NCI-H526 treated with DMSO at 0.1 percent for 48 hours (cell line): ENCODE measurements at places on chromosomes 6 and 20.
A peak's percentile ranks its signal among the peaks of the same experiment; 100 is the strongest.

DNA sequence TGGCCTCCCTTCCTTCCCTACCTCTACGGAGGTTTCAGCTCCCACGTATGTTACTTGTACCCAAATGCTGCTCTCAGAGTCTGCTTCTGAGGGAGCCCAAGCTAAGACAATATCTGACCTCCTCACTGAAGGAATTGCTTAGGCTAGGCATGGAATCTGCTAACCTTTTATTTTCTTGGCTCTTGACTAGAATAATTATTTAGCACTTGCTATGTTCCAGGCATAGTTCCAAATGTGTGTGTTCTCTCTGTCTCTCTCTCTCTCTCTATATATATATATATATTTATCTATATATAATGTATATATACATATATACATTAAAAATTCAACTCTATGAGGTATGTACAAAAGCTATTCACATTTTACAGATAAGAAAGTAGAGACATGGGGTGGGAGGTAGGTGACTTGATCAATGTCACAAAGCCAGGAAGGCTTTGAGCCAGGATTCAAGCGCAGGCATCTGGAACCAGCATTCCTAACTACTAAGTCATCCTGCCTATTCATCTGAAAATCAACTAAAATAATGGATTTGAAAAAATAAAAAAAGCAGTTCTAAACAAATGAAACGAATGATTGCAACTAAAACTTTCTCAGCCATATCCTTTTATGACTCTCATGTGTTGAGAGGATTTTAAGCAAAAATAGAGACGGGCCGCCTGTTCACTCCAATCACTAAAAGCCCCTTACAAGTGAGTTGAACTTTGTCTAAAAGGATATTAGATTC, 189.7 kb upstream of the JAG1 start:
- no peak for DNase-seq

DNA sequence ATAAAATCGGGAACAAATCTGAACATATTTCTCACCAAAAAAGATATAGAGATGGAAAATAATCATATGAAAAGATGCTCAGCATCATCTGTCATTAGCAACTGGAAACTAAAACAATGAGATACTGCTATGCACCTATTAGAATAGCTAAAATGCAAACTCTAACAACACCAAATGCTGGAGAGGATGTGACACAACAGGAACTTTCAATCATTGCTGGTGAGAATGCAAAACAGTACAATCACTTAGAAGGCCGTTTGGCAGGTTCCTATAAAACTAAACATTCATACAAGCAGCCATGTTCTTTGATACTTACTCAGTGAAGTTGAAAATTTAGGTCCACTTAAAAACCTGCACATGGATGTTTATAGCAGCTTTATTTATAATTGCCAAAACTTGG, 67.0 kb downstream of the FAM50B start:
- DNase-seq, result no peak

GRCh38 chr6:157172231-157172701, 151.1 kb downstream of the TMEM242 start:
- DNase-seq, result no peak

GRCh38 chr6:16321826-16322225, 83.4 kb downstream of the GMPR start:
- DNase-seq, result no peak

DNA sequence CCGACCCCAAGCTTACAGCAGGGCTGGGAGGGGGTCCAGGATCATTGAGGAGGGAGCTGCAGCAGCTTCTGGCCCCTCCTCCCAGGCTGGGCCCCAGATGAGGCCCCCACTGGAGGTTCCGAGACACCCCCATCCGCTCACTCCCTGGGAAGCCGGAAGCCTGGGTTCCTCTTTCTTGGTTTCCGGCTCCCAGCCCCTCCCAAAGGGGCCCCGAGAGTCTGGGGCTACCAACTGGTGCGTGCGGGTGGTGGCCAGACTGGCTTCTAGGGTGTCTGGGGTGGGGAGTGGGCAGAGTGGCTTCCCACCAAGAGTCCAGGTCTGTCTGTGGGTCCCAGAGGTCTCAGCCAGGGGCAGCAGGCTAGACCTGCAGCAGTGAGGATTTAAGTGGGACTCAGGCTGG, 2.2 kb downstream of the RGS19 start:
- DNase-seq, result no peak

DNA sequence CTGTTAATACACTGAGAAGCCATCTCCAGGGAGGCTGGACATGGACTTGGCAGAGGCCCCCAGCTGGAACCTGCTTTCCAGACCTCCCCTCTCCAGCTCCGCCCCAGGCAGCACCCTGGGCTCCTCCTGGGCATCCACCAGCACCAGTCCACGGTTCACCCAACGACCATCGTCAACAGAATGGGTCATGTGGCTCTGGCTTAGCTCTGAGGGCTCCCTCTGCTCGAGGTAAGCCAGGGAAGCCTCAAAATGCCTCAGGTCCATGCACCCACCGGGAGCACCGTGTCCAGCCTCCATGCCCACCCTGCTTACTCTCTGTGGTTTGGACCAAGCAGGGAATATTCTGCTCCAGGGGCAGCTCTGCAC, 40.5 kb downstream of the WDR27 start:
- DNase-seq, result no peak

GRCh38 chr6:147589739-147590250, 81.3 kb downstream of the SAMD5 start:
- DNase-seq, result no peak

DNA sequence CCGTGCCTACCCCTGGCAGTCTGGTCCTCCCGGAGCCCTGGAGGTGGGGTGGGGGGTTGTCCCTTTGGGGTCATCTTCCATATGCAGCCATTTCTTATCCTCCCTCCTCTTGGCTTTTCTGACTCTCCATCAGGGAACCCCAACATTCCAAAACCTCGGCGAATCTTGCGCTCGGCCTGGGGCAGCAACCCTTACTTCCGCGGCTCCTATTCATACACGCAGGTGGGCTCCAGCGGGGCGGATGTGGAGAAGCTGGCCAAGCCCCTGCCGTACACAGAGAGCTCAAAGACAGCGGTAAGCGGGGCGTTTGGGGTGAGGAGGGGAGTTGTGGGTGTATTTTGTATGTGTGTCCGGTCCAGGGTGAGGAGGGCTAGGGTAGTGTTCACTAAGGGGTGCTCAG, 168.0 kb upstream of the RNF24 start:
- DNase-seq, result no peak

GRCh38 chr6:36682328-36683144, 4.0 kb downstream of the CDKN1A start:
- peak; percentile 85 for DNase-seq

- DNase-seq, result no peak
Measured at GRCh38 chr20:52682237-52682636, 289.9 kb upstream of the TSHZ2 start.

- DNase-seq, result no peak
Measured at GRCh38 chr6:149974825-149975224, 11.1 kb downstream of the ULBP1 start.

- DNase-seq, result no peak
Measured at GRCh38 chr6:1739680-1740079, 130.0 kb downstream of the FOXC1 start.

DNA sequence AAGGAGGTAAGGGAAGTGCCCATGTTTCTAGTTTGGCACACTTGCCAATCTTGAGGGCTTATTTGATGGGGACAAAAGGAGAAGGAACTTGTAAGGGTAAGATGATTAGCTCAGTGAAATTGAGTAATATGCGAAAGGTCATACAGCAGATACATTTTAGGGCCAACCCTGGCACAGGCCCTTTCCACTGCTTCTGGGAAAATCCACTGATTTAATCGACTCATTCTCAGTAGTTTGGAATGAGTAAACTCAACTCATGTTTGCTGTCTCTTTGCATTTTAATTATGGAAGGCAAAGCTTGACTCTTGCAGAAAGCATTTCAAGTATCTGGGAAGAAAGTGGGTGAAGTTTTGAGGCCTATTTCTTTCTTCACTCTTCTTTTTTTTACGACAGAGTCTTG, 20.0 kb downstream of the PHF20 start:
- DNase-seq, result no peak

GRCh38 chr20:25288291-25289181, 40.7 kb downstream of the PYGB start:
- DNase-seq, result no peak

DNA sequence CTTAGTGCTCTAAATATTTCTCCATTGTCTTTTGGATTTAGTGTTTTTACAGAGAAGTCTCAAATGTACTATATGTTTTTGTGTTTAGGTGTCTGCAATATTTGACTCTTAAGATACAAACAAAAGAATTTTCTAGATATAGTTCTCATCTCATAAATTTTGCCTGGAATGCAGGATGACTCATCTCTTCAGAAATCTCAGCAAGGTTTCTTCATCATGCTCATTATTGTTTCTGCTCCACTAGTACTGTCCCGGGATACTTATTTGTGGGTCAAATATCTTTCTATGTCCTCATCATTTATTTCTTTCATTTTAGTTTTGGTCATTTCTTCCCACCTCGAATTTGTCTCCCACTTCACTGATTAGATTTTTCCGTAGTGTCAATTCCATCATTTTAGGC, 9.5 kb downstream of the AHI1 start:
- DNase-seq, result no peak

- no peak for DNase-seq
Measured at GRCh38 chr20:44959082-44959637, 1.0 kb downstream of the TOMM34 start.

GRCh38 chr20:24436160-24436559, 33.3 kb upstream of the SYNDIG1 start:
- peak; percentile 73 for DNase-seq

DNA sequence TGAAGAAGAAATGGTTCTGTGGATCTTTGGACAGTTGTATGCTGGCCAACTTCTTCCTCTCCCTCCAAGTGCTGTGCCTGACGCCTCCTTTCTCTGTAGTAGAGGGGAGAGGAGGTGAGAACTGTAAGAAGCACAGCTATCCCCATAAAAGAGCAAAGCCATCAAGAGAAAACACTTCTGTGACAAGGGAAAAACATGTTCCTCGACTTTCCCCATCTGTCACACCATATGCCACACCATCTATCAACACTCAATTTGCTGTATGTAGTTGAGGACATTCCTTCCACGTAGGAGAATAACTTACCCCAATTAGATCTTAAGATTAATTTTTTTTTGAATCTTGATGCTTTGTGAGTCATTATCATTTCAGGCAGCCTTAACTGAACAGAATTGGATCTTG, 156.2 kb upstream of the PLCB4 start:
- DNase-seq, result no peak

DNA sequence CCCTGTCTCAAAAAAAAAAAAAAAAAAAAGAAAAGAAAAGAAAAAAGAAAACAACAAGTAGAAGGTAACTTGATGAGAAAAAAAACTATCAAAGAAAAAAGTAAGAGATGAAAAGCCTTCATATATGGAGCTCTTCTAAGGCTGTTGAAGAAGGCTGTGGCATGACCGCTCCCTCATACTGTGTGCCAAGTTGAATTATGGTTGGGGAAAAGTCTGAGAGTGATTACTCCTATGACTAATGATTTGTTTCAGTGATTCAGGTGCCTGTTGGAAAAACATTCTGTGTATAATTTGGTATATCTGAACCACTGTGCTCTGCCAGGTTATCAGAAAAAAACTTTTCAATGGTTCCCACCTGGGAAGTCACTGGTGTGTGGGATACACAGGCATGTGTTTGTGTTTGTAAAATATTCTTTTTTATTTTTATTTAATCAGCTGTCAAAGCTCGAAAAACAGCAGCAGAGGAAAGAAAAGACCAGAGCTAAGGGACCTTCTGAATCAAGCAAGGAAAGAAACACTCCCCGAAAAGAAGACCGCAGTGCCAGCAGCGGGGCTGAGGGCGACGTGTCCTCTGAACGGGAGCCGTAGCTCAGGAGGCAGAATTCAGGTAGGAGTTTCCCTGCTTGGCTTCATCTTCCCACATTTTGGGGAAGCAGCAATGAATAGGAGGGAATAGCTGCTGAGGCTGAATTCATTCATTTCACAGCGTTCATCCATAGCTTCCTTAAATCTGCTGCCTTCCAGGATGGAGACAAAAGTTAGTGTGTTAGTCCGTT, 69.7 kb upstream of the SCP2D1 start:
- no peak for DNase-seq

DNA sequence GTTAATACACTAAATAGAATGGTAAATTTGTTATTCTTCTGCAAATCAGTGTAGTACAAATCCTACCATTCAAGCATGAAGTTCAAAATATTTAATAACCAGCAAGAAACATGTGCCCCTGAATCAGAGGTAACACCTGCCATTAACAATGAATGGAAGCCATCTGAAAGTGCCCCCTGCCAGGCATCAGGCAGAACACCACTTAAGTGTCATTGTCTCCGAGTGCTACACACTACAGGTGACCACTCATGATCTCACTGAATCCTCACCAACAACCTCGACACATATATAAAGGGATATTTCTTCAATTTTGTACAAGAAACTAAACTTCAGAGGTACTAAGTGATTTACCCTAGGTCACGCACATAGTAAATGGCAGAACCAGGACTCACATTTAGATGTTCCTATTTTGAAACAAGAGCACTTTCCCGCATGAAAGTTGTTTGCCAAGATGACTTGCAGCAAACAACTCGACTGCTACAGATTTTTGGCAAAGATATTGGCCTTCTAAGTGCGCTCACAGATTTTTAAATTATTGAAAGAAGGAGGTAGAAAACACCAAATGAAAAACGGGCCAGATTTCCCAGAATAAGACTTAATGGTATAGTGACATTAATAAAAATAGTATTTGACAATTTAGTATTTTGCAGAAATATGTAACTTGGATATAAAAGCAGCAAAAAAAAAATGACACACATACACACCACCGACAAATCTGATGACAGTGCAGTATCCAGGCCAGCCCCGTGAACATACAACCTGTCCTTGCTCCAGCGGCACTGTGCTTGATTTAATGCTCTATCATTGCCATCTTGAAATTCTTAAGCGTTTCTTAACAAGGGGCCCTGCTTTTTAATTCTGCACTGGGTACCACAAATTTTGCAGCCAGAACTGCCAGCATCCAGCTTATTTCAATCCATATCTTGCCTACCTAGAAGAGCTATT, 274.5 kb downstream of the ALDH8A1 start:
- DNase-seq, result no peak

DNA sequence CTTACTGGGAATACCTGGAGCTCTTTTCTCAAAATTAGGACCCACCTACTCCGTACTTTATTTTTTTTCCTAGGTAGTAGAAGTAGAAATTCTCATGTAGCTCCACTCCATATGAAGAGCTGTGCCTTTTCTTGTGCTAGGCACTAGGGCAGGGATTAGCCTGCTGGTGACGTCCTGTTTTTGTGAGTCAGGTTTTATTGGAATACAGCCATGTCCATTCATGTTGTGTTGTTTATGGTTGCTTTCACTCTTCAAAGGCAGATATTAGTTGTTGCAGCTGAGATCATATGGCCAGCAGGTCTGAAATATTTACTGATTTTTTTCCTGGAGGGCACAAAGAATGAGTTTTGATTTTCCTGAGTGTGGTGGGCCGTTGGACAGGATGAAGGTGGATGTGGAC, 20.5 kb downstream of the XRN2 start:
- DNase-seq, result no peak

GRCh38 chr20:60372822-60373221, 414.6 kb downstream of the CDH26 start:
- no peak for DNase-seq

GRCh38 chr20:21517566-21518277, 3.9 kb upstream of the NKX2-2 start:
- no peak for DNase-seq

DNA sequence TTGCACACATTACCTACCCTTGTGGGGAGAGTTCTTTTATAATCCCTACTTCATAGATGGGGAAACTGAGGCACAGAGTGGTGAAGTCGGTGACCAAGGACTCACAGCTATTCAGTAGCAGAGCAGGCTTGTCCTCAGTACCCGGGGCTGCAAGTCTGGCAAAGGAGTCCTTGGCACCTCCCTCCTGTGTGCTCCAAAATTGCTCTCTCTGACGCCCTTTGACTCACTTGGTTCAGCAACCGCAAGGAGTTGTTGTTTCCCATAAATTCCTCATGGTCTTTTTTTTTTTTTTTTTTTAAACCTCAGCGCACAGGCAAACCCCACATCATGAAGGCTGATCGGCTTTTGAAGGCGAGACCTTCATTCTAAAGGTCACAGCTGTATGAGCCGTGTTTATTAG, 143.2 kb downstream of the CEBPB start:
- DNase-seq, result no peak
